ENCODE measurements at places on chromosomes 7 and 10.

- no peak for DNase-seq
These were observed 112.5 kb downstream of the C10orf105 start for GRCh38 chr10:71607082-71607443.

DNA sequence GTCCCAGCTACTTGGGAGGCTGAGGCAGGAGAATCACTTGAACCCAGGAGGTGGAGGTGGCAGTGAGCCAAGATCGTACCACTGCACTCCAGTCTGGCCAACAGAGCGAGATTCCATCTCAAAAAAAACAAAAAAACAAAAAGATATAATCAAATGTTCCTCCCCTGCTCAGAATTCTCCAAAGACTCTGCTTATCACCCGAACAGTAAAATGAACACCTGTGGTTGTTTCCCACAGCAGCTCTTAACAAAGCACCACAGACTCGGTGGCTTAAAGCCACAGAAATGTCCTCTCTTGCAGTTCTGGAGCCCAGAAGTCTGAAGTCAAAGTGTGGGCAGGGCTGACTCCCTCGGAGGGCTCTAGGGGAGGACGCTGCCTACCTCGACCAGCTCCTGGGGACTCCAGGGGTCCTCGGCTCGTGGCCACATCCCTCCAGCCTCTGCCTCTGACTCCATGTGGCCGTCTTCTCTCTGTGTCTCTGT is 4.1 kb upstream of the INTS1 start:
- no peak for DNase-seq

DNA sequence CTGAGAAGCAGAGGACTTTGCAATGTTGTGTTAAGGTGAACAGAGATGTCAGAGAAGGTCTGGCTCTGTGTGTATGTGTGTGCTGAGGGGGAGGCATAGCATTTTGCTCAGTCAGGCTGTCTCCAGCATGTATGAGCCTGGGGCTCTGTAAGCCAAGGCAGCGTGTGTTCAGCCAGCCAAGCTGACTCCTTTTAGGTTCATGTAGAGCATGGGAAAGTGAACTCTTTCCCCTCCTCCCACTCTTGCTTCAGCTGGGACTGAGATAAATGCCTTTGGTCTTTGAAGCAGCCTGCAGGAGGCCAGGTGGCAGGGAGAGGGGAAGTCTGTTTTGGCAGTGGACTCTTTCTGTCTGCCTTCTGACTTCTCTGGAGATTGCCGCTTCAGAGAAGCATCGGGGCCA is 3.8 kb downstream of the SFXN2 start:
- no peak for DNase-seq

GRCh38 chr10:36336315-36336714 is 694.2 kb upstream of the FZD8 start:
- no peak for DNase-seq

DNA sequence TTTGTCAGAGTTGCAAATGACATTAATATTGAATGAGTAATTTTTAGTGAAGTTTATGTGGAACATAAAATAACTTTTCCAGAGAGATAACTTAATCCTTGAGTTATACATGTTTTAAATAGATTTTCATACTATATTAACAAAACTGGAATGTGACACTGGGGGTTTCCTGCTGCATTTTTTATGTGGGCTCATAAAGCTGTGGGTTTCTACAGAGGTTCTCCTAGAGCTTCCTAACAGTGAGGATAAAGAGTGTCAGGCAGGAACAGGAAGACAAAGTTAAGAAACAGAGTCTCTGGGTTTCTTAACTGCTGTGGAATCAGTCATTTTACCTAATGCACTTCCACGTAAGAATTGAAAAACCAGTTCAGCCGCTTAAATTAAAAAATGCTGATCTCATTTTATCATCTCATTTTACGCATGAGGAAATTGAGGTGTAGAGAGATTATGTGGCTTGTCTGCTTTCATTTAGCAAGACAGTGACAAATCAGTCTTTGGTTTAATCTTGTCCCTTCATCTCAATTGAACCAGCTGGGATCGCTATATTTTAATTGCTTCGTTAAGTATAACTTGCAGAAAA is 5.0 kb downstream of the CD36 start:
- DNase-seq = no peak

- no peak for DNase-seq
These were observed 106.1 kb downstream of the ICA1 start for GRCh38 chr7:8155836-8156235.

DNA sequence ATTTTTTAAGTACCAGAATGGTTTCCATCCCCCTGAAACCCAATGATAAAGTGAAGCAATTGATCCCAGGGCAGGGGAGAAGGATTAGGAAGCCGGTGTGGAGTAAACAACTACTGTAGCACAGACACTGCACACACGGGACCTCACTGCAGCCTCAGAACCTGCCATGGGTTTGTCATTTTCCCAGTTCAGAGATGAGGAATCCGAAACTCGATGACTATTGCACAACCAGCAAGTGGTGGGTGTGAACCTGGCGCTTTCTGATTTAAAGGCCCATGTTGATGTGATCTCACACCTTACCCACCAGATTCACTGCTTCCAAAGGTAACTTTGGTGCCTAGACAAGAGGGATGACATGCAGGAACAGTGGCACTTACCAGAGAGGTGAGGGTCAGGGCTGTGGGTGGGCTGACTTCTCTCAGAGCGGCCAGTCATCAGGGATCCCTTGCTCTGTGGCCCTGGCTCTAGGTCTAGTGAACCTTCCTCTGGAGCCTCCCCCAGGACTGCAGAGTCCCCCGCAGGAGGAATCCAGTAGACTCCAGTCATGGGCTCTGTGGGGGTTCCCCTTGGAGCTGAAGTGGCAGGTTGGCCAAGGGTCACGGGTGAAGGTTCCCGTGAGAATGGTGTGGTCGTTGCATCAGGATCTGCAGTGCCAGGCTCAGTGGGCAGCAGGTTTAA is 62.8 kb downstream of the PKD1L1 start:
- no peak for DNase-seq

- no peak for DNase-seq
These were observed 443.7 kb downstream of the GLRX3 start for GRCh38 chr10:130579913-130580312.

DNA sequence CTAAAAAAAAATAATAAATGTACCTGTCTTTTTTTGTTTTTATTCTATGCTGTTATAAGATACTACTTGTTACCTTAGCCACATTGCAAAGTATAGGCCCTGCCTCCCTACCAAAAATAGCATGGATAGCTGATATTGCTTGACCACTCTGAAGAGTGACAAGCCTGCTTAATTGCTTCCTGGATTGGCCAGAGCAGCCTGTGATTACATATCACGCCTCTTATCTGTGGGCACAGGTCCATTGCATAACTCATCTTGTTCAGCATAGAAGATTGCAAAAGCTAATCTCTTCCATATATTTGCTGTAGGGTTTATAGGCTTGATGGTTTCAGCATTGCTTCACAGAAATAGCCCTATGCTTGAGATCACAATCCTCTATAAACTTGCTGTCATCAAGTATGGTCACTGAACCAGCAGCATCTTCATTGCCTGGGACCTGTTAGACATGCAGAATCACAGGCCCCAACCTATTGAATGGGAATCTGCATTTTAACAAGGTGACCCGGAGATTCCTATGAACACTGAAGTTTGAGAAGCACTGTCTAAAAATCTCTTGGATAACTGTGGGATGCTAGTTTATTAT is 280.8 kb upstream of the CDC14C start:
- DNase-seq = no peak

DNA sequence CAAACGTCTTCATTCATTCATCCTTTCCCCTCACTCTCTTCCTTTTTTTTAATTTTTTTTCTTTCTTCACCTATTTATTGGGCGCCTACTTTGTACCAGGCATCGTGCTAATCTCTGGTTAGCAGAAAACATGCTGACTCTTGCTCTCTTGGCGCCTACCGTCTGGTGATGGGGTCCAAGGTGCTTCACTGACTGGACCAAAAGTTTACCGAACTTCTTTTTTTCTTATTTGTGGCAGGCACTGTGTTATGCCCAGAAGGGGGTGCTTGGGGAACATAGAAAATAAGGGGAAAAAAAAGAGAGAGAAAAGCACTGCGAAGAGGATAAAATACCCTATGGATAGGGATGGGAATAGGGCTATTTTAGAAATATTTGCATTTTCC is 505 bp upstream of the FAM204A start:
- no peak for DNase-seq

DNA sequence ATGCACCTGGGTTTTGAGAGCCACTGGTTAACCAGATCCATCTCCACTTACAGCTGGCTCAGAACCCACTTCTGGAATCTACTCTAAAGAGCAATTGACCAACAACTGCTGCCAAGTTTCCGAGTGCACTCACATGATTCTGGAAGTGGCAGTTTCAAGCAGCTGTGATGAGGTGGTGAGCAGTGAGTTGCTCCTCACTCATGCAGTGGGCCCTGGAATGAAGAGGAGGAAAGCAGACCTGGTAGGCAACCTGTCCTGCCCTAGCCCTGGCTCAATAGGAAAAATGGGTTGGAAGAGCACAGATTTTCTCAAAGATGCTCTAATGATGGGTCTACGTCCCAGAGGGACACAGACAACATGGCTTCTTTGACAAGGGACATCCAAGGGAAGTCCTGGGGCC is 70.7 kb upstream of the NPY start:
- no peak for DNase-seq

- no peak for DNase-seq
These were observed 1.4 kb downstream of the PDSS1 start for GRCh38 chr10:26698909-26699308.

- no peak for DNase-seq
These were observed 329.8 kb downstream of the ADK start for GRCh38 chr10:74480778-74481177.

- DNase-seq = no peak
These were observed 209.3 kb downstream of the SDK1 start for GRCh38 chr7:3510101-3511020.

DNA sequence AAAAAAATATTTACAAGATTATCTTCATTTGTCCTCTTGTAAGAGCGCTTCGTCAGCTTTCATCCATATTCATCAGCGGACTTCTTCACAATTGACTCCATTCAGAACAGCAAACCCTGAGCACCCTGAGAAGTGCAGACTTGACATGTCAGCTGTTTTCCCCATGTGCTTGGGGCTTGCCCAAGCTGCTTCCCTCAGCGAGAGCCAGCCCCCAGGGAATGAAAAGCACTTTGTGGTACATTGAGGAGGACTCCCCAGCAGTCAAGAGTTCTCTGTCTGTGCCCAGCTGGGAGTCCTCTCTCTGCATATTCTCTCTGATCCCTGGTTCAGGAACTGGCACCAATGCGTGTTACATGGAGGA is 22.7 kb downstream of the HKDC1 start:
- no peak for DNase-seq

GRCh38 chr7:127793582-127793981 is 141.6 kb downstream of the SND1 start:
- DNase-seq = no peak

- DNase-seq = no peak
These were observed 22.7 kb upstream of the MAP3K8 start for GRCh38 chr10:30411263-30411662.

DNA sequence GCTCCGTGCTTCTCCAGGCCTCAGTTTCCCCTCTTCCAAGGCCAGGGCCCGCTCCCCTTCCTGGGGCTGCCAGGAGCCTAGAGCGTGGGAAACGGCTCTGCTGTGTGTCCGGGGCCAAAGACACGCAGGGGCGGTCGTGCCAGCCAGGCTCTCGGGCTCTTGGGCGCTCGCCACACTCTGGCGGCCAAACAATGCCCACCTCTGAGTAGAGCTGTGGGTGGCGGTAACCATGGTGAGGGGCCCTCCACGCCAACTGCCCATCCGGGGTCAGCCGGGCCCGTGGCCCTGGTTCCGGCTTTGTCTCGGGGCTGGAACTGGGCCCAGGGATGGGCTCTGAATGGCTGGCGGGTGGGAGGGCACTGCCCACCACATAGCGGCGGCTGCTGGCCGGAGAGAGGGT is 16.0 kb downstream of the GRIFIN start:
- no peak for DNase-seq

DNA sequence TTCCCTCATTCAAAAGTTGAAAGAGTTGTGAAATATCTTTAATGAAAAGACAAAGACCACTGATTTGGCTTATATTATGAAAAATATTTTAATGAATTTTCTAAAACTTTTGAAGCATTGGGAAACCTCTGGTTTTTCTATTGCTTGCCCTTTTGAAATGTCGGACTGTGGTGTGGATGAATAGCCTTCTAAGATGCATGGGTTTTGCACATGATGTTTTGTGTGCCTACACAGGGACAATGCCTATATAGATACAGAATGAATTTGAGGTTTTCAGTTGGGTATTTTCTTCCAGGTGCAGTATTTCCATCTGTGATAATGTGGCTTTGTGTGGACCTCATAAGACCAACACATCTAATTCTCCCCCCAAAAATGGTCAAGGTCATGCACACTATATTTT is 1437.9 kb downstream of the REEP3 start:
- DNase-seq = no peak

DNA sequence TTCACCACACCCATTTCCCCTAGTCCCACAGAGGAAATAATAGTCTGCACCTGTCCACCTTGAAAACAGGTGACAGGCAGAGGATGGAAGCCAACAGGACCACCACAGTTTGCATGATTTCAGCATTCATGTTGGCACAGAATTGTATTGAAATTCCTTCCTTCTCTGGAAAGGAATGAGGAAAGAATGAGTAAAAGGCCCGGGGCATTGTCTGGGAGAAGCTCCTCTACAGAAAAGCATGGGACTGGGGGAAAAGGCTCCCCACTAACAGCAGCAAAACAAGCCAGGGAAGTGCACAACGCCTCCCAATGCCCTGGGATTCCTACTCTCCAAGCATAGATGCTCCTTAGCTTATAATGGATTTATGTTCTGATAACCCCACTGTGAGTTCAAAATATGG is 28.5 kb upstream of the TOMM7 start:
- DNase-seq = no peak

DNA sequence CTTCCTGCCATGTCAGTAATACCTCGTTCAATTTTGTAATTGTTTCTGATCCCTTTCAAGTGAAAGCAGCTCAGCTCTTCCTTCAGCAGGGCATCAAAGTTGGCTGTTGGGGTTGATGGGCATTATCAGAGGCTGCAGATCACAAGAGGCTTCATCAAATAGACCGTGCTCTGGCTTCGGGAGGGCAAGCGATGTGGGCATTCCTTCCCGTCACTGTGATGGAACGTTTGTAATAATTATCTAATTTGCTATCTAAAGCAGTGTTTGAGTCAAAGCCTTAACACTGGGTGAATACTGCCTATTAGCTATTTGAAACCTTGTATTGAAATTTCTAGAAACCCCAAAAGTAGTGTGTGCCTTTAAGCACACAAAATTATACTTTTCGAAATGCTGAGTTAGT is 170.1 kb downstream of the OTUD1 start:
- DNase-seq = no peak

DNA sequence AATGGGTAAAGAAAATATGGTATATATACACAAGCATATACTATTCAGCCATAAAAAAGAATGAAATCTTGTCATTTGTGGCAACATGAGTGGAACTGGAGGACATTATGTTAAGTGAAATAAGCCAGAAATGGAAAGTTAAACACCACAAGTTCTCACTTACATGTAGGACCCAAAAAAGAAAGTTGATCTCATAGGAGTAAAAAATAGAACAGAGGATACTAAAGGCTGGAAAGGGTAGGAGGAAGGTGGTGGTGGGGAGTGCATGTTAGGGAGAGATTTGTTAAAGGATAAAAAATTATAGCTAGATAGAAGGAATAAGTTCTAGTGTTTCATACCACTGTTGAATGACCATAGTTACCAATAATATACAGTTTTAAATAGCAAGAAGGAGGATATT is 48.4 kb downstream of the TBC1D12 start:
- no peak for DNase-seq

- DNase-seq = peak; percentile 63
These were observed 1.9 kb downstream of the FOXK1 start for GRCh38 chr7:4683884-4684565.

Measured in CD4-positive, alpha-beta T cell treated with Interleukin-1 beta for 1 hour (primary cell).